ENCODE measurements at places on chromosomes 13 and 19.
A peak's percentile ranks its signal among the peaks of the same experiment; 100 is the strongest.

GRCh38 chr13:109381546-109382180 is 404.7 kb downstream of the IRS2 start:
- no peak for DNase-seq

DNA sequence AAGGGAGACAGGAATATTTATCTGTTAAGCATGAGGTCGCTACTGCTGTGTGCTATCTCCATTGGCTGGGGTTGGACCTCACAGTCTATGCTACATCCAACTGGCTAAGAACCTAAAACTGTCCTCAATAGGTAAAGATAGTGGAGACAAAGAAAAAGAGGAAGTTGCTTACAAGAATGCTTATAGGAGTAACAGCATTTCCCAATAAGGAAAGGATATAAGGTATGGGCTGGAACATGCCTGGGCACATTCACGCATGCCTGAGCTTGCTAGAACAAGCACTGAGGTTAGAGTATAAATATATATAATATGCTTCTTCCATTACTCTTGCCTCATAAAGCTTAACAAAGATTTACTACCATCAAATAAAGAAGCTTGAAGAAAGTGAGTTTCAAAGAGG is 47.9 kb upstream of the CEACAM21 start:
- no peak for DNase-seq

- no peak for DNase-seq
These were observed 164.7 kb downstream of the KATNAL1 start for GRCh38 chr13:30142486-30143211.

- no peak for DNase-seq
These were observed 1418.4 kb downstream of the UQCRFS1 start for GRCh38 chr19:27794494-27795042.

DNA sequence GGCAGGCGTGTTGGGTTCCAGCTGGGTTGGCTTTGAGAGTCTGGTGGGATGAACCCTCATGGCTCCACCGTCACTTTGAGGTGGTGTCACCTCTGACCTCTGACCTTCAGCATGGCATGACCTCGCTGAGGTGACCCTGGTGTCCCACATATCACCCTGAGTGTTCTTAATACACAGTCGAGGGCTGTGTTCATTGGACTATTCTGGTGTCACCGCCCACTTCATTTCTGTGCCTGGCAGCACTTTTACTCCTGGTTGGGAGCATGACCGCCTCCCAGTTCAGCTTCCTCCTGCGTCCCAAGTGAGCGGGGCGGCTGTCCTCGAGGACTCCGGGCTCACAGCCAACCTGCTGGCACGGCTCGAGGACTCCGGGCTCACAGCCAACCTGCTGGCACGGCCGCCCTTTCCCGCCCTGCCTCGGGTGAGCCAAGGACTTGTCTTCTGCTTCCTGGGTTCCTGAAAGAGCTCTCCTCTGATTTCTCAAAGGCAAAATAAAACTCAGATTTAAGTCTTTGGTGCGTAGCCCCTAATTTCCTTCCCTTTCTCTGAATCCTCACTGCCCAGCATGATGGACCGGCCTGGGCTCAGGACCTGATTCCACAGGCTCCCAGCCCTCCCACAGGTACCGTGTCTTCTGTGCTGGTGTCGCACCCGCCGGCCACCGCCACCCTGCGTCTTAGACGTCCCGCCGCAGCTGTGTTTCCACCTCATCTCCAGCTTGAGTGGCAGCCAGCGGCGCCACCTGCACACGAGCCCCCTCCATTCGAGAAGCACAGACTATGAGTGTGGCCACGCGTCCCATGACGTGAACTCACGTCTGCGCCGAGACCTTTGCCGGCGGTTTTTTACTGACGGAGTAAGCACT is 10.4 kb downstream of the ATP4B start:
- DNase-seq: peak; percentile 97

- DNase-seq: no peak
These were observed 80.0 kb upstream of the TM9SF2 start for GRCh38 chr13:99421271-99421670.

- peak; percentile 31 for DNase-seq
These were observed 2.0 kb downstream of the ZBTB7A start for GRCh38 chr19:4064496-4065260.

GRCh38 chr13:26225896-26226617 is 3.9 kb upstream of the RNF6 start:
- DNase-seq: no peak

DNA sequence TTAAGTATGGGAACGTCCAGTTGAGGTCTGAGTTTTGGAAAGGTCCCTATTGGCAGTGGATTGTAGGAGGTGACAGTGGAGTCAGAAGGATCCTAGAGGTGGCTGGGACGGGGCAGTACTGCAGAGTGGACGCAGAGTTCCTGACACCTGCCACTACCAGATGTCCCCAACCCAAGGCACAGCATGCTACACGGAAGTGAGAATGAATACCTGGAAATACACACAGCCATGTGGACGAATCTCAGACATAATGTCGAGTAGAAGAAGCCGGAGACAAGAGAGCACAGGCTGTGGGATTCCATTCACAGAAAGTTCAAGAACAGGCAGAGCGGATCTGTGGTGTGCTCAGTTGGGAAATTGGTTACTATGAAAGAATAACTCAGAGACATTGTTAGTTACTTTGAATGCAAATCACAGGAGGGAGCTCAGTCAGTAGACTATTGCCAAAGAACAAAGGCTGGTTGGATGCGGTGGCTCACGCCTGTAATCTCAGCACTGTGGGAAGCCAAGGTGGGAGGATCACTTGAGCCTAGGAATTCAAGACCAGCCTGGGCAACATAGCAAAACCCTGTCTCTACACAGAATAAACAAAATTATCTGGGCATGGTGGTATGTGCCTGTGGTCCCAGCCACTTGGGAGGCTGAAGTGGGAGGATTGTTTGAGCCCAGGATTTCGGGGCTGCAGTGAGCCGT is 37.4 kb downstream of the RYR1 start:
- DNase-seq: no peak

GRCh38 chr19:31340042-31341025 is 8.9 kb downstream of the TSHZ3 start:
- no peak for DNase-seq

GRCh38 chr19:2150794-2151338 is 500 bp downstream of the AP3D1 start:
- no peak for DNase-seq

- no peak for DNase-seq
These were observed 1768.5 kb downstream of the PCDH9 start for GRCh38 chr13:65461590-65461989.

DNA sequence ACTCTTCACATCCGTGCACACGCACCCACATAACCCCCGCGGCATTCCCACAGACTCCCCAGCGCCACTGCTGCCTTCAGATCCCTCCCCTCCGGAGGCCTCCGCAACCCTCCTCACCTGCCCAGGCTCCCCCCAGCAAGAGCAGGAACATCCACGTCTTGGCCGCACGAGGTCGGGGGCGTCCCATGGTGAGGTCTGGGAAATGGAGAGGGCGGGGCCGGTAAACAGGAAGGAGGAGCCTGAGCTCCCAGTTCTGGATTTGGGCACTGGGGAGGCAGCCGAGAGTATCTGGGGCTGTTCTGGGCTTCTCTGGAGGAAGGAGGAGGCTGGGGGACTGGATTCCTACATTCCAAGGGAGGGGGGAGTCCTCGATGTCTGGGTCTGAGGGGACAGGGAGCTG is 423 bp downstream of the KLK8 start:
- DNase-seq: no peak

DNA sequence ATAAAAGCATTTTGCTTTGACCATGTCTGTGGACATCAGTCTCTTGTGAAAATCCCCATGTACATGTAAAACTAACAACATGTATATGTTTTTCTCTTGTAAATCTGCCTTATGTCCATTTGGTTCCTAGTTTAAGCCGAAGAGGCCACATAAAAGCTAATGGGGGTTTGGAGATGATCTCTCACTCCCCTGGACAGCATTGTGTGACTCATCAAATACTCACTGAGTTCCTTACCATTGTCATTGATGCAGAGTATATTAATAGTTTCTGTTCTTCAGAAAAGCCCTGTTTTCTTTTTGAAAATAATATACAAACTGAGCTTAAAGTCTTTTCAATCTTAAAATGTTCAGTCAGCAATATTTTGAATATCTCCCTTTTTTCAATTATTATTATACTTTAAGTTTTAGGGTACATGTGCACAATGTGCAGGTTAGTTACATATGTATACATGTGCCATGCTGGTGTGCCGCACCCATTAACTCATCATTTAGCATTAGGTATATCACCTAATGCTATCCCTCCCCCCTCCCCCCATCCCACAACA is 536.7 kb upstream of the HTR2A start:
- no peak for DNase-seq

DNA sequence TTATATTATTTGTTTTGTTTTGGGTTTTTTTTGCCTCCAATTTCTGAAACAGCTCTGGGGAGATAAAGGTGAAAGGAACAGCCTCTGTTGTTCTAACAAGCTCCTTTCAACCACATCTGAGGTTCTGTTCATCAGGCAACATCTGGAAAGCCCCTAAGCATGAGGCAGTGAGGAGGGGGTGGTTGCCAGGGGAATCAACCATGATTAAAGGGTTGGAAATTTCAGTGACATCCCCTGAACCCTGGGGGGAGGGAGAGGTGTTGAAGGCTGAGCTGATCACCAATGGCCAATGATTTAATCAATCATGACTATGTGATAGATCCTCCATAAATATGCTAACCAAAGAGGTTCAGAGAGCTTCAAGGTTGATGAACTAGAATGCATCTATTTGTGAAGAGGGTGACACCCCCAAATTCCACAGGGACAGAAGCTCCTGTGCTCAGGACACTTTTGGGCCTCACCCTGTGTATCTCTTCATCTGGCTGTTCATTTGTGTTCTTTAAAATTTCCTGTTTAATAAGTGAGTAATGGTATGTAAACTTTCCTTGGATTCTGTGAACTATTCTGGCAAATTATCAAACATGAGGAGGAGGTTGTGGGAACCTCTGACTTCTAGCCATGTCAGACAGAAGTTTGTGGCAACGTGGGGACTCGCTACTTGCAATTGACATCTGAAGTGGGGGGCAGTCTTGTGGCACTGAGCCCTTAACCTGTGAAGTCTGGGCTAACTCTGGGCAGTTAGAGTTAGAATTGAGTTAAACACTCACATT is 221.3 kb downstream of the NHLRC3 start:
- DNase-seq: no peak

DNA sequence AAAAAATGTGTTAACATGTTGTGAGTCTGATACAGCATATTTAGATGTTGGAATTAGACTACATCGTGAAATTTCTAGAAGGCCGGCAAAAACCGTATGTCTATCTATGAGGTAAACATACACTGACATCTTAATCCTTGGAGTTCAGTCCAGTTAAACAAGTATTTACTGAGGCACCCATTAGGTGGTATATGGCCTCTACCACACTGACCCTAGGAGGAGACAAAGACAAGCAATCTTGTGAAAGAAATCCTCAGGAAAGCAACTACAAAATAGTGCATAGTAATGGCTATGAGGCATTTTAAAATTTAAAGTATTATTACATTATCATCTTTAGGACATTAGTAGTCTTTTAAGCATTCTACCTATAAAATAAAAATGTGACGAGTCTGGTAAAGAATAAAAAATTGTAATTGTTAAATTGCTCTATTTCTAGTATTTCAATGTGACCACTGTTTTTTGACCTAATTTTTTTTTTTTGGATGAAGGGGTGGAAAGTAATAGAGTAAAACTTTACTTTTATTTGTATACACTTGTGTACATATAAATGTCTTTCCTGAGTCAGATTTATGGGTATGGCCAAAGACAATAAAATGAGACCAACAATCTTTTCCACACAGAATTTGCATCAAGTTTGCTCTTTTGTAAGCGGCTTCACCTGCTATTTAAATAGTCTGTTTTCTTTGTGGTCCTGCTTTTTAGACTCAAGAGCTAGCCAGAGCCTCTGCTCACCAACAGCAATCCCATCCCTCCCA is 50.5 kb downstream of the KATNAL1 start:
- peak; percentile 2 for DNase-seq

GRCh38 chr19:31715249-31715945 is 366.2 kb upstream of the TSHZ3 start:
- no peak for DNase-seq

GRCh38 chr13:44969551-44970484 is 19.5 kb downstream of the NUFIP1 start:
- peak; percentile 23 for DNase-seq

- DNase-seq: no peak
These were observed 554.1 kb upstream of the KLHL1 start for GRCh38 chr13:70662231-70662940.

GRCh38 chr19:10780368-10780767 is 55.6 kb downstream of the TMED1 start:
- DNase-seq: no peak

GRCh38 chr19:5086725-5087439 is 118.0 kb downstream of the KDM4B start:
- peak; percentile 49 for DNase-seq

GRCh38 chr19:46042252-46042883 is 1.6 kb upstream of the IGFL4 start:
- no peak for DNase-seq

DNA sequence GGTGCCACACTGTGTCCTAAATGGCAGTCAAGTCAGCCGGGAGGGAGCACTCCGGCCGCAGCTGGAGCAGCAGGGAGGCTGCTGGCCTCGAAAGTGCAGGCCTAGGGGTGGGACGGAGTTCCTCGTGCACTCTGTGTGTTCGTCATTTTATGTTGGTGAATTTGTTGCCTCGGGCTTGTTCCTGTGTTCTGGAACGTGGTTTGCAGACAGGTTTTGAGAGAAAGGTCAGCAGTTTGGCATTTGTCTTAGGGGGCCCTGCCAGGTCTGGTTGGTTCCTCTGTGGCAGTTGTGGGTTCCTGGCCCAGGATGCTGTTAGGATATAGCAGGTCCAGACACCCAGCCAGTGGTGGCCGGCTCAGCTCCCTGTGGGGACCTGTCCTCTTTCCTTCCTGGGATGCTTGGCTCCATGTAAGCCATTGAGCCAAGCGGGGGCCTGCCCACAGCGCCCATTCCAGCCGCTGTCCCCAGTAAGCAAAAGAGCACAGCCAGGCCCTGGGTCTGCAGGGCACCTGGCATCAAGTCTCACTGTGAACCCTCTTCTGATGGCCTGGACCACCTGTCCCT is 30.0 kb downstream of the MPHOSPH8 start:
- no peak for DNase-seq

- no peak for DNase-seq
These were observed 893.8 kb upstream of the SLC10A2 start for GRCh38 chr13:103960001-103960400.

GRCh38 chr19:1445185-1445931 is 4.6 kb upstream of the APC2 start:
- peak; percentile 76 for DNase-seq

GRCh38 chr13:32594157-32594738 is 8.0 kb downstream of the PDS5B start:
- DNase-seq: no peak

GRCh38 chr13:66508153-66508909 is 721.8 kb downstream of the PCDH9 start:
- no peak for DNase-seq

DNA sequence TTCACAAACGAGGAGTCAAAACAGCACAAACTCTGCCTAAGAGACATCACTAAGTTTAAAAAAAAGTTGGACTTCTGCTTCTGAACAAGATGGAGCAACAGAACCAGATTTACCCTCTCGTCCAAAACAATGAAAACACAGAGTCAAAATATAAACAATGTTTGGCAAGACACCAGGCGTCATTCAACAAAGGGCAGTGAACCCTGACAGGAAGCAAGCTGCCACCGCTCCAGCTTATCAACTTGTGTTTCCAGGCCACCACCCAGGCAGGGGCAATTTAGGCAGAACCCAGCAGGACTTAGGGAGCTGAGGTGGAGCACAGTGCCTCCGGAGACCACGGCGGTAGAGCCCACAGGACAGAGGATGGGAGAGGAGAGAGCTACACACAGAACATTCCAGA is 8.6 kb upstream of the NAPA start:
- peak; percentile 1 for DNase-seq

All from NCI-H345 (cell line).